ENCODE measurements at places on chromosomes 1 and 21.

DNA sequence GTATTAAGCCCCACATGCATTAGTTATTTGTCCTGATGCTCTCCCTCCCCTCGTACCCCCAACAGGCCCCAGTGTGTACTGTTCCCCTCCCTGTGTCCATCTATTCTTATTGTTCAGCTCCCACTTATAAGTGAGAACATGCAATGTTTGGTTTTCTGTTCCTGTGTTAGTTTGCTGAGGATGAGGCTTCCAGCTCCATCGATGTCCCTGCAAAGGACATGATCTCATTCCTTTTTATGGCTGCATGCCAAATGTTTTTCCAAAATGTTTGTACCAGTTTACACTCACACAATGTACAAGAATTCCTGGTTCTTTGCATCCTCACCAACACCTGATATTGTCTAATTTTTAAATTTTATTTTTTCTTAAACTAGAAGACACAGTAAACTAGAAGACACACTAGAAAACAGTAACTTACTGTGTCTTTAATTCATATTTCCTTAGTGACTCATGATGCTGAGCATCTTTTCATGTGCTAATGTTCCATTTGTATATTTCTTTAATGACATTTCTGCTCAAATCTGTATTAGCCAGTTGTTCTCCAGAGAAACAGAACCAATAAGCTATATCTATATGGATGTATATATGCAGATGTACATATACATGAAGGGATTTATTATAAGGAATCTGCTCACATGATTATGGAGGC, 19.4 kb upstream of the USP1 start:
- DNase-seq, result no peak

DNA sequence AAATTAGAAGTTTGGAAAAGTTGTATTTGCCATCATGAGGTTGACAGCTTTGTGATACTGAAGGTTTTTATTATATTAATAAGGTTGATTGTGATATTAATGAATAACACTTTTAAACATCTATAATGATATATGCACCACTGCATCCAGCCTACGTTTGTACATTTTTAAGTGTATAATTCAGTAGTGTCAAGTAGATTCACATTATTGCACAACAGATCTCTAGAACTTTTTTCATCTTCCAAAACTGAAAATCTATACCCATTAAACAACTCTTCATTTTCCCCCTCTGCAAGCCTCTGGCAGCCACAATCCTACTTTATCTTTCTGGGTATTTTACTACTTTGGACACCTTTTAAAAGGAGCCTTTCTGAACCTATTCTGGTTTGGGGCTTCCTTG, 37.2 kb upstream of the ZMYM4 start:
- DNase-seq, result no peak

GRCh38 chr1:153790313-153790965, 15.2 kb downstream of the SLC27A3 start:
- no peak for DNase-seq

GRCh38 chr1:228338521-228339051, 68.0 kb downstream of the TRIM11 start:
- no peak for DNase-seq

DNA sequence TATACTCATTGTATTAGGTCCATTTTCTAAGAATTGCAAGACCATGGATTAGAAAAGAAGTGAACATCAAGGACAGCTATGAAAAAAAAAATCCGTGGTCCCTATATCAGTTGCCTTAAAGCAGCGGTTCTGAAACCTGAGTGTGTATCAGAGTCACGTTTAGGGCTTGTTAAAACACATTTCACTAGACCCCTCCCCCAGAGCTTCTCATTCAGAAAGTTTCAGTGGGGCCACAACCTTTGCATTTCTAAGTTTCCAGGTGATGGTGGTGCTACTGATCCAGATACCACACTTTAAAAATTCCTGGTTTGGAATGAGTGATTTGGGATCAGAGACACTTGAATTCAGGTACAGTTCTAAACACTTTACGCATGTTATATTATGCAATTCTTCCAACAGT, 96.1 kb upstream of the PRMT6 start:
- no peak for DNase-seq

GRCh38 chr21:37149411-37149810, 76.4 kb downstream of the TTC3 start:
- no peak for DNase-seq

- no peak for DNase-seq
These were observed 37.9 kb upstream of the PTPRF start for GRCh38 chr1:43492826-43493225.

- DNase-seq, result no peak
These were observed 149.9 kb downstream of the SPATA17 start for GRCh38 chr1:217781056-217781455.

- no peak for DNase-seq
These were observed 18.6 kb downstream of the ZBTB8A start for GRCh38 chr1:32557812-32558211.

DNA sequence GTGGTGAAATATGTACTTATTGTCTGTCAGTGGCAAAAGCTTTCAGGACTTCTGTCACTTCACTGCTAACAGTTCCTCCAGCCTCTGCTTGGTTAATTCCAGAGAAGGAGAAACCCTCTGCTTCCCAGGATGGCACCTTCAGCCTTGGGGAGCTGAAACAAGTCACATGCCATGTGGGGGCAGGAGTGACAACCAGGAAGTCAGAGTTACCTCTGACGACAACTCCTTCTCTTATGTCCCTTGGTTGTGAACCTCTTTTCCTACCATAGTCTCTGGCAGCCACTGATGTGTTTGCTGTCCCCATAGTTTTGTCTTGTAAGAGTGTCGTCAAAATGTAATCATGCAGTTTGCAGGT, 53.6 kb downstream of the FCRL5 start:
- DNase-seq, result no peak

GRCh38 chr21:42495765-42496119, 282 bp downstream of the RSPH1 start:
- DNase-seq, result no peak

GRCh38 chr1:56397811-56398231, 181.5 kb downstream of the PLPP3 start:
- no peak for DNase-seq

DNA sequence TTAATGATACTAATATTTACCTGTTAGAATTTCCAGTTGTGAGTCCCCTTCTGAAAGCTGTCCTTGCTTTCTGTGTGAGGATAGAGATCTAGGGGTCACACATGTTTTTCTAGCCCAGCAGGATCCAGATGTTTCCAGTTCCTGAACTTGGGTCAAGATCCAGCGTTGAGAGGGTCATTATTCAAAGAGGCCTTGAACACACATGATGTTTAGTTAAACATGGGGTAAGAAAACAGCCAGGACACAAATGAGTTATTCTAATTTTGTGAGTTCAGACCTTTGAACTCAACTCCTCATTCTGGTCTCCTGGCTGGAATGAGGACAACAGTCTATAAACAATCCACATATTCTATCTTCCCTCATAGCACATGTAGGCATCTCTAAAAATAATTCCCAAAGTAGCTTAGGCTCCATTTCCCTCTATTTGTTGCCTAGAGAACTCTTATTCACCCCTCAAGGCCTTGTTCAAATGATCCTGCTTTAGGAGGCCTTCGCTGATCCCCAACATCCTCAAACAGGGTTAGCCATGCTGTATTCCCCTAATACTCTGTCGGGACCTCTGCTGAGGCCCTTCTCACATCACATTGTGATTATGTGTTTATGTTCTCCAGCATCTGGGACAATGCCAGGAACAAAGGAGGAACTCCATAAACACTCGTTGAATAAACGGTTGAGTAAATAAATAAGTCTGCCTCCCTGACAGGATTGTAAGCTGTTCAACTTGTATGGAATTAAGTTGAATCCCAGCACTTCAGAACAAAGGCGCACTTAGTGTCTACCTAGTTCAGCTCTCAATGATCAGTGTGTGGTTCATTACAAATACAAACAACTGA, 15.0 kb upstream of the KCNN3 start:
- DNase-seq, result no peak

DNA sequence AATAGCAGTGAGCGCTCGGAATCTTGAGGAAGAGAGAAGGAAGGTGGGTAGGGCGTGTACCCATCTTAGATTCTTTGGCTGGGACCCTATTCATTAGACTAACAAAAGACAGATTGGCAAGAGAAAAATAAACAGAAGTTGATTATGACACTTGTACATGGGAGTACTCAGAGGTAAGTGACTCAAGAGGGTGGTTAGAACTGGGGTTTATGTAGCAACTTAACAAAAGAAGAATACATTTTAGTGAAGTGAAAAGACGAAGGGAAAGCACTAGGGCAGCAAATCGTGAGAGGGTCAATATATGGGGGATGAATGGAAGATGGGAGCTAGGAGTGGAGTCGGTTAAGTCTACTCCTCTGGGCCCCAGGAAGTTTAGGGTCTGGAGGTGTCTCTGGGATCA, 25.8 kb upstream of the RCC2 start:
- no peak for DNase-seq
